ENCODE measurements at places on chromosomes 13 and 19.

DNA sequence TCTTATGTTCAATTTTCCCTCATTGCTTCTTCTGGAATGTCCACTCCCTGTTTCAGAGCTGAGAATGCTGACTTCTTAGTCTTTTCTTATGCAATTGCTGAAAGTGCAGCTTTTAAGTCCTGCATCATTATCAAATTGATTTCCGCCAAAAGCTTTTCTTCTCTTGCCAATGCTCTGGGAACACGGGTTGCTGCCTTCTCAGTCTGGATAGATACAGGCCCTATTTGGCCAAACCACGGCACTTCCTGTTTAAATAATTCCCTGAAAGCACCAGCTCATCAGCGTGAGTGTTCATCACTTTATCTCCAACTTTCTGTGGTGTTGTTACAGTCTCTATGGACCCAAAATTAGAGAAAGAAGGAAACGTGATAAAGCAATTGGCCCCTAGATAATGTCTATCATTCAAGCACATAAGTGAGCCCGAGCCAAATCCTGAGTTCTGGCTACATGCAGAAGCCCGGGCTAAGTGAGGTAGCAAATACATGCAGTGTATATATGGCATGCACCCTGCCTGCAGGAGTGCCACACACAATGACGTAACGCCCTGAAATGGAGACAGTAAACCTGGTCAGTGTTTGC, 85.7 kb downstream of the CYSLTR2 start:
- DNase-seq = no peak

- DNase-seq = no peak
Measured at GRCh38 chr13:65532231-65532630, 1697.9 kb downstream of the PCDH9 start.

- no peak for DNase-seq
Measured at GRCh38 chr13:99811067-99811700, 160.4 kb downstream of the ZIC5 start.

- DNase-seq = no peak
Measured at GRCh38 chr13:72820156-72820897, 38.4 kb downstream of the PIBF1 start.

- DNase-seq = no peak
Measured at GRCh38 chr13:72383646-72384045, 343.8 kb downstream of the MZT1 start.

DNA sequence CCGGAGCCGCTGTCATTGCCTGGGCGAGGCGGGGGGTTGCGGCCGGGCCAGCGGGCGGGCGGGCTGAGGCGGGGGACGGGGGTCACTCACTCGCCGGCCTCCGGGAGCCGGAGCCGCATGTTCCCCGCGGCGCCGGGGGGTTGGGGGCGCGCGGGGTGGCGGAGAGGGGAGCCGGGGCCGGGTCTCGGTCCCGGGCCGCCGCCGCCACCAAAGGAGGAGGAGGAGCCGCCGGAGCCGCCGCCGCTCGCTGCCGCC, 149 bp downstream of the MED26 start:
- DNase-seq = no peak

- no peak for DNase-seq
Measured at GRCh38 chr13:45800485-45800884, 51.1 kb downstream of the SIAH3 start.

DNA sequence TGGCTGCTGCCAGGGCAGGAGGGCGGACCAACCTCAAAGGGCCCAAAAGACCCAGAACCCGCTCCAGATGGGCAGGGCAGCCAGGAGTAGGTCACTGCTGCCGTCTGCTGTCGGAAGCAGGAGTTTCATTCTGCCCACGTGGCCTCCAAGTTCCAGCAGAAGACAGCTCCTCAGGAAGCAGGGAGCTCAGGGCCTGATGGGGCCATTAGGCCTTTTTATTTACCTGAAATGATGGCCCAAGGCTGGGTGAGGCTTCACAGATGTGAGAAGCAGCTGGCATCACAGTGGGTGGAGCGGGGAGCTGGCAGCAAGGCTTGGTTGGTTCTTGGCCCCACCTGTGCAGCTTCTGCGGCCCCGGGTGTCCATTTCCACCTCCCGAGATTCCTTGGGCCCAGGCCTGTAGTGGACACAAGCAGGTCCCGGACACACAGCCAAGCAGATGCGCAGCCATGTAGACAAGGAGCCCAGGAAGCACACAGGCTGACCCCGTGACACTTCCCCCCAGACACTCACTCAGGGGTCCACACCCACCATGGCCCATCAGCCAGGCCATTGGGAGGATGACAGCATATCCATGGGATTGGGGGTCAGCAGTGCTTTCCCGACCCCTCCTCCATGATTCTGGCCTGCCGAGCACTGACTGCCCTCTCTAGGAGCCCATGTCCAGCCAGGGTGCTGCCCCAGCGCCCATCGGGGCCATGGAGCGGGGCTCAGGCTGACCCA, 26.4 kb downstream of the C13orf46 start:
- no peak for DNase-seq

GRCh38 chr19:39677961-39678889, 22.5 kb downstream of the LGALS16 start:
- DNase-seq = no peak

DNA sequence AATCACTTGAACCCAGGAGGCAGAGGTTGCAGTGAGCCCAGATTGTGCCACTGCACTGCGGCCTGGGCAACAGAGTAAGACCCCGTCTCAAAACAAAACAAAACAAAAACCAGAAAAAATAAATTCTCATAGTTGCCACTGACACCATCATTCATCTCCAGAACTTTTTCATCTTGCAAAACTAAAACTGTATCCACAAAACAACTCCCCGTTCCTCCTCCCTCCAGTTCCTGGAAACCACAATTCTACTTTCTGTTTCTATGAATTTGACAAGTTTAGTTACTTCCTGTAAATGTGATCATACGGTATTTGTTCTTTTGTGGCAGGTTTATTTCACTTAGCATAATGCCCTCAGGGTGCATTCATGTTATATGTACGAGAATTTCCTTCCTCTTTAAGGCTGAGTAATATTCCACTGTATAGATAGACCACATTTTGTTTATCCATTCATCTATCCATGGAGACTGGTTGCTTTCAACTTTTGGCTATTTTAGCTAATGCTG, 13.2 kb upstream of the ADGRE5 start:
- no peak for DNase-seq

DNA sequence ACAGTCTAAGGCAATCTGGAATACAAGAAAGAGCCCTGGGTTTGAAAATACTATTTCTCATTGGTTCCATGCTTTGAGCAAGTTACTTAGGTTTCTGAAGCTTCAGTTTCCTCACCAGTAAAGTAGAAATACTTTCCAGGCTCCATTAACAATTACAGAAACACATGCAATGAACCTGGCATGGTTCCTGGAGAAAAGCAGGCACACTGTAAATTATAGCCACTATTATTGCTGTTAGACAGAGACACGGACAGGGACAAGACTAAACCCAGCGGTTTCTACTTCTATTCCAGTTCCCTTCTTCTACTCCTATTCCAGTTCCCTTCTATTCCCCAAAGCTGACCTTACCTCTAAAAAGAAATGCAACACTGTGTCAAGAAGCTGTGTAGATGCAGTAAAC, 41.2 kb downstream of the MIPEP start:
- DNase-seq = no peak

DNA sequence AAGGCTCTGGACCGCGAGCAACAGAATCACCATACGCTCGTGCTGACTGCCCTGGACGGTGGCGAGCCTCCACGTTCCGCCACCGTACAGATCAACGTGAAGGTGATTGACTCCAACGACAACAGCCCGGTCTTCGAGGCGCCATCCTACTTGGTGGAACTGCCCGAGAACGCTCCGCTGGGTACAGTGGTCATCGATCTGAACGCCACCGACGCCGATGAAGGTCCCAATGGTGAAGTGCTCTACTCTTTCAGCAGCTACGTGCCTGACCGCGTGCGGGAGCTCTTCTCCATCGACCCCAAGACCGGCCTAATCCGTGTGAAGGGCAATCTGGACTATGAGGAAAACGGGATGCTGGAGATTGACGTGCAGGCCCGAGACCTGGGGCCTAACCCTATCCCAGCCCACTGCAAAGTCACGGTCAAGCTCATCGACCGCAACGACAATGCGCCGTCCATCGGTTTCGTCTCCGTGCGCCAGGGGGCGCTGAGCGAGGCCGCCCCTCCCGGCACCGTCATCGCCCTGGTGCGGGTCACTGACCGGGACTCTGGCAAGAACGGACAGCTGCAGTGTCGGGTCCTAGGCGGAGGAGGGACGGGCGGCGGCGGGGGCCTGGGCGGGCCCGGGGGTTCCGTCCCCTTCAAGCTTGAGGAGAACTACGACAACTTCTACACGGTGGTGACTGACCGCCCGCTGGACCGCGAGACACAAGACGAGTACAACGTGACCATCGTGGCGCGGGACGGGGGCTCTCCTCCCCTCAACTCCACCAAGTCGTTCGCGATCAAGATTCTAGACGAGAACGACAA, 1.8 kb downstream of the PCDH17 start:
- no peak for DNase-seq

GRCh38 chr19:41783612-41784011, 12.8 kb upstream of the CEACAM3 start:
- DNase-seq = no peak

DNA sequence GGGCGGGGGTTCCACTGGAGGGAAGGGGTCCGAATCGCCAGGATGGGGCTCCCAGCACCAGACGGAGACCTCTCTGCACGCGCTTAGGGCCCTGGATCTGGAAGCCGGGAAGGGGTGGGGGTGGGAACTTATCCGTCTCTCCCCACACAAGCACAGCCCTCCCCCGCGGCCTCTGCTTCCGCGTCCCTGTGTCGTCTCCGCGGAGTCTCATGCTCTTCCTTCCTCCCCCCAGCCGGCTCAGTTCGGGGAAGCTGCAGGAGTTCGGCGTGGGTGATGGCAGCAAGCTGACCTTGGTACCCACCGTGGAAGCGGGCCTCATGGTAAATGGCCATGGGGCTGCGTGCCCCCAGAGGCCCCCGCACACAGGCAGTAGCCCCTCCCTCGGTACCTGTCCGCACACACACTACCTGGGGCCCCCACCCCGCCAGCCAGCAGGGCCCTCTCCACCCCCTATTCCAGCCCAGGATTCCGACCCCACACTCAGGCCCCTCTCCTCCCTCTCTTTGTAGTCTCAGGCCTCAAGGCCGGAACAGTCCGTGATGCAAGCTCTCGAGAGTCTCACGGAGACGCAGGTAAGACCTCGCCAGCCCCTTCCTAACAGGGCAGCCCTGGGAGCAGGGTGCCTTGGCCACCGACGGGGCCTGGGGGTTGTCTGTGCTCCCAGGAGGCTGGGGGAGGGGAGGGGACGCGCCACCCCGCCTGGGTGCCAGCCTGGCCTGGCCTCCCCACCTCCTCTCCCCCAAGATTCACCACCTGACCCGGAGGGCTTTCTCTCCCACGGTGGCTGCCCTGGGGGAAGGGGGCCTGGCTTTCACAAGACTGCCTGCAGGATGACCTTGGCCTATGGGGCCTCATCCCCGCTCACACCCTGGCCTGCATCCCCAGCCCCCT, 3.2 kb downstream of the MIDN start:
- DNase-seq = no peak

GRCh38 chr13:41462427-41462826, 5.1 kb downstream of the RGCC start:
- no peak for DNase-seq

GRCh38 chr19:32201636-32202051, 143.8 kb upstream of the ZNF507 start:
- DNase-seq = no peak

- no peak for DNase-seq
Measured at GRCh38 chr13:97101912-97102708, 107.8 kb upstream of the OXGR1 start.

DNA sequence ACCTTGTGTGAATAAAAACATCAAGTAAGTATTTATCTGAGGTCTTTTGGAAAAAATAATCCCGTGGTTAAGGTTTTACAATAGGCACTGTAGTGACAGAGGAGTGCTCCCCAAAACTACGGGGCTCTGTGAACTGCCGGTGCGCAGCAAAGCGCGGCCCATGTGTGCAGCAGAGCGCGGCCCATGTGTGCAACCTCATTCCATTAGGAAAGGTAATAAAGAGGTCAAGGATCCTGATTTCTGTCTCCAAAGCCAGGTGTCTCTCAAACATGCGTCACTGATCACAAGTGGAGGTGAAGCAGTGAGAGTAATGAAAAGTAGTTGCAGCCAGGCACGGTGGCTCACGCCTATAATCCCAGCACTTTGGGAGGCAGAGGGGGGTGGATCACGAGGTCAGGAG, 58.7 kb downstream of the MRPL57 start:
- DNase-seq = no peak

DNA sequence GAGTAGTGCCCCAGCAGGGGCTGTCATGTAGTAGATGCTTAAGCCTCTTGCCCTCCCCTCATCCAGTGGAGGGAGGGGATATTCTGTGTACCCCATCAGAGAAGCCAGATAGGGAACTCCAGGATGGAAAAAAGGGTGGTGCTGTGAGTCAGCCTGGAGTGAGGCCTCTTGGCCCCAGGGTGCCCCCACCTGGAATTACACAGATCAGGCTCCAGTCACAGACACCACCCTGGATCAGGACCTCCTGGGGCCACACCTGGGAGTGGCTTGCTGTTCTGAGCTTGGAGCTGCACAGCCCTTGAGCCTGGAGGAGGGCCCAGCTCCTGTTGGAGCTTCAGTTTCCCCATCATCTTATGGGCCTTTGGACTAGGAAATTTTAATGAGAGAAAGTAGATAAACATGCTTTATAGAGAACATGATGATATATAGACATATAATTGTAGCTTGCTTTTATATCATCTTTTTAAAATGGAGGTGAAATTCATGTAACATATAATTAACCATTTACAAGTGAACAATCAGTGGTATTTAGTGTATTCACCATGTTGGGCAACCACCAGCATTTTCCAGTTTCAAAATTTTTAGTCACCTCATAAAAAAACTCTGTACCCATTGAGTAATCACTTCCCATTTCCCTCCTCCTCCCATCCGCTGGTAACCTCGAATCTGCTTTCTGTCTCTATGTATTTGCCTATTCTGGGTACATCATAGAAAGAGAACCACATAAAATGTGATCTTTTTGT, 24.6 kb downstream of the CYP4F22 start:
- DNase-seq = no peak

GRCh38 chr19:12872941-12873890, 8.0 kb downstream of the DNASE2 start:
- DNase-seq = peak; percentile 40

- no peak for DNase-seq
Measured at GRCh38 chr13:28411831-28412353, 83.0 kb downstream of the FLT1 start.

DNA sequence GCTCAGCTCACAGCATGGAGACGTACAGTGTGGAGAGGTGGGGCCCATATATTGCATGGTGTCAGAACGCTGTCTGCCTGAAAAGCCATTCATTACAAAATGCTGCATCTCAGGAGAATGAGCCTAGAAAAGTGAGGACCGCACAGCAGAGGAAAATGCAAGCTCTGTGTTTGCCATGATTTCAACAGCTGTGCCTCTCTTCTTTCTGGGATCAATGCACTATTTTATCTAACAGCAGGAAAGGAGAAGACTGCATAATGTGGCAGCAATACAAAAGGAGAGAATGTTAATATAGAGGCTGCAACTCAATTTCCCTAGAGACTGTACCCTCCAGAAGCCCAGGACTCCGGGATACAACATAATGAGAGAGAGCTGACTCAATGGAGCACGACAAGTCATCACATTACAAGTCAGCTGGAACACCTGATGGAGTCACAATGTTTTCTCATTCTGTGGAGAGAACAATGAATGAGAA, 368.0 kb downstream of the FGF14 start:
- DNase-seq = no peak

GRCh38 chr19:48102870-48103751, 7.5 kb downstream of the PLA2G4C start:
- DNase-seq = no peak

All from stimulated activated CD8-positive, alpha-beta memory T cell treated with anti-CD3 and anti-CD28 coated beads, Interleukin-4, amount 100 ng/mL, for 4 hours (primary cell).